ENCODE measurements at places on chromosomes 6 and 20. TPM values are rescaled to one million over a fixed set of nuclear protein-coding genes. Genes with fewer than 3 reads are reported as not detected.

Gene DUSP15
- total RNA-seq = not detected

- H3K4me3 ChIP-seq = no peak overlapping the region
- H3K27me3 ChIP-seq = no peaks in the 10 kb centered on the region
- no peak overlapping the region for H3K27ac ChIP-seq
- H3K4me1 ChIP-seq = no peaks in the 10 kb centered on the region
Observed at GRCh38 chr6:23505026-23505425, 621.0 kb upstream of the NRSN1 start.

Gene SLC12A5
- total RNA-seq = 0.73 TPM

DNA sequence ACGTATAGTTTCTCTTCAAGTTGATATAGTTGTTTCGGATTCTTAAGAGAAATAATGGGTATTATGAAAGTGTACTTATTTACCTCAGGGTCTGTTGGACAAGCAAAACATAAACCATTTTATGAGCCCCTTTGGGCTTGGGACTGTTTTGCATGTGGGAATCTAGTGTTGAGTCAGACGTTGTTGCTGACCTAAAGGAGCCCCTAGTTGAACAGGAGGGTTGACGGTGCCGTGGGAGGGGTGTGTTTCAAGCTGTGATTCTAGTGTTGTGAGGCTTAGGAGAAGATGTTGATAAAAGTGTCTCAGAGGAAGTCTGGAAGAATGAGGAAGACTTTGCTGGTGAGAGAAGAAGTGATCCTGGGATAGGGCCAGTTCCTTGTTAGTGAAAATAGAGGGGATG, 140.0 kb downstream of the ARID1B start:
- DNase-seq = no peak
- H3K4me3 ChIP-seq = no peak overlapping the region
- peaks cover 10% of the 10 kb centered on the region for H3K36me3 ChIP-seq
- H3K27ac ChIP-seq = no peak overlapping the region
- H3K27me3 ChIP-seq = no peaks in the 10 kb centered on the region
- H3K4me1 ChIP-seq = peaks cover 15% of the 10 kb centered on the region

DNA sequence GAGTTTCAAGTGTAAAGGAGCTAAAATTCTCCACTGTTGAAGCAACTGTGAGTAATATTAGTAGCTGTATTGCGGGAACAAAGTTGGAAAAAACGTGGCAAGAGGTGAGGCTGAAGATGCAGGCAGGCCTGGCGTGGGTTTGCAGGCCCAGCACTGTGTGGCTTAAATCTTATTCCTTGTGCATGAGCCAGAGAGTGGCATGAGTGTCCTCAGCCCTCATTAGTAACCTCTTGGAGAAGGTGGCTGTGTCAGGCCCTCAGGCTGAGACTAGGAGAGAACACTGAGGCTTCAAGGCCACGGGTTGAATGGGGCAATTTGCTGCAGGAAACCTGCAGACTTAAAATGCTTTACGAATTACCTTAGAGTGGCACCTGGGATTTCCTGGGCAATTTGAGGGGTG, 372.7 kb upstream of the CITED2 start:
- no peak overlapping the region for H3K27ac ChIP-seq
- H3K4me1 ChIP-seq = no peaks in the 10 kb centered on the region
- H3K27me3 ChIP-seq = peaks cover 9% of the 10 kb centered on the region

DNA sequence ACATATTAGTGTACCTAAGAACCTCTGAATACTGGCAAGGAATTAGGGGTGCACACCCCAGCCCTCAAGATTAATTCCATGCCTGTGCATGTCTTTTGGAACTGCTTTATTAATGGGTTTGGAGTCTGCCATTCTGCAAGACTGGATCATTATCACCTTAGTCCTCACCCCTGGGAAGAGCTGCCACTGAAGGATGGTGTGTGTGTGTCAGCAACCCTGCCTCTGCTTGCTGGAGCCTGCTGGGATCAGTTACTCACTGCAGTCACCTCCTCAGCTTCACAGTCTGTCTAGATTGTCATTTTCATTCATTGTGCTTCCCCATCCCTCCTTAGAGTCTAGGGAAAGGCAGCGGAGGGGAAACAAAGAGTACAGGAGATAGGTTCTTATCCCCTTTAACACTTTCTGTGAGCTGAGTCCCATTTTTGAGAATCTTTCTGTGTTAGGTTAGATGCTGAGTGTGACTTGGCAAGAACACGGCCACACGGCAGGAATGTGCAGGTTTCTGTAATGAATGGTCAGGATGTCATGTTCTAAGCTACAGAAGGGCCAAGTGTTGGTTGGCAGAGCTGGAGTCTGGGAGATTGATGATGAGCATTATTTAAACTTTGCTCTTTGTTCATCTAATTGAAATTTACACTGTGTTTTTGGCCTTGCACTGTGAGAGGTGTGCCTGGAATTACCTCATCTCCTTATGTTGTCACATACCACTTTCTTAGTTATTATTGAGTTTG, 21.1 kb downstream of the GHRH start:
- H3K36me3 ChIP-seq = peaks cover 74% of the 10 kb centered on the region
- no peak overlapping the region for H3K4me3 ChIP-seq
- no peak overlapping the region for H3K27ac ChIP-seq

All from activated T-helper 2 cell treated with anti-CD3 and anti-CD28 coated beads, Interferon-gamma antibody, Interleukin-2, Interleukin-4, amounts not matched to agents 10 μg/mL and 5 μg/mL and 100 μg/mL, durations not matched to agents 14 hours and 24 hours and 36 hours (primary cell).